ENCODE measurements at places on chromosomes 13 and 19.

DNA sequence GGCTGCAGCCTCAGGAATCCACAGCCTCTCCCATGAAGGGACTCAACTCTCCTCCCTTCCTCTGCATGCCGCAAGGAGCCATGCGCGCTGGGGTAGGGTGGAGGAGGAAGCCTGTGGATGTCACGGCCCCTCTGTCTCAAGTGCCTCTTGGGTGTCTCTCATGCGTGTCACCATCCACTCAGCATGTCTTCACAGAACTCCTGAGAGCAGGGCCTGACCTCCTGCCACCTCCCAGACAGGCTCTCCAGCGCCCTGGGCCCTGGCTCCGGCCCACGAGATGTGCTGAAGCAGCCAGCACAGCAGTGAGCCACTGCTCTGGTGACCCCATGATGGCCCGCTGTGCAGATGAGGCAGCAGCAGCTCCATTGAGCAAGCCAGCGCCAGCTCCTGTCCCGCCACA, 25.9 kb upstream of the SPACA7 start:
- no peak for DNase-seq

- DNase-seq = no peak
These were observed at the start of gene HCST for GRCh38 chr19:35901854-35902661. Gene HCST, plus strand, starts transcription at chr19:35902529. Its CDS starts 65 bp downstream, at chr19:35902594.

GRCh38 chr19:6217752-6218334, 61.9 kb downstream of the MLLT1 start:
- DNase-seq = no peak

GRCh38 chr13:57286511-57287098, 119.6 kb downstream of the PRR20E start:
- no peak for DNase-seq

DNA sequence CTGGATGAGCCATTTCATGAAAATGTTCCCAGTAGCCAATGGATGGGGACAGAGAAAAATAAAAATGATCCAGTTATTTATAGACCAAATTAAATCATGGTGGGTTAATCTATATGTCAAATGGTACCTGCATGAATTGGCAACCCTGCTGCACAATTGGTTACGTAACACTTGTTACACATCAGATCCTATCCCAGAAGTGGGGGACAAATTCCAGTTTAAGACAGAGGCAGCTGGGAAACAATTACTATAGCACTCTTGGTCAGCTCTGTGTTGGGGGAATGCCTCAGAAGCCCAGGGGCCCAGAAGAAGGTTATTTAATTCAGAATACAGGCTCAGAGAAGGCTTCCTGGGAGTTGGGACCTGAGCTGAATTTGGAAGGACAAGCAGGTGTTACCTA, 81.1 kb upstream of the FLT1 start:
- DNase-seq = no peak

GRCh38 chr19:46660008-46660517, 919 bp downstream of the DACT3 start:
- no peak for DNase-seq

GRCh38 chr19:33750587-33751435, 45.9 kb upstream of the KCTD15 start:
- no peak for DNase-seq

- DNase-seq = no peak
These were observed 263.1 kb downstream of the FGF14 start for GRCh38 chr13:102138635-102139190.

DNA sequence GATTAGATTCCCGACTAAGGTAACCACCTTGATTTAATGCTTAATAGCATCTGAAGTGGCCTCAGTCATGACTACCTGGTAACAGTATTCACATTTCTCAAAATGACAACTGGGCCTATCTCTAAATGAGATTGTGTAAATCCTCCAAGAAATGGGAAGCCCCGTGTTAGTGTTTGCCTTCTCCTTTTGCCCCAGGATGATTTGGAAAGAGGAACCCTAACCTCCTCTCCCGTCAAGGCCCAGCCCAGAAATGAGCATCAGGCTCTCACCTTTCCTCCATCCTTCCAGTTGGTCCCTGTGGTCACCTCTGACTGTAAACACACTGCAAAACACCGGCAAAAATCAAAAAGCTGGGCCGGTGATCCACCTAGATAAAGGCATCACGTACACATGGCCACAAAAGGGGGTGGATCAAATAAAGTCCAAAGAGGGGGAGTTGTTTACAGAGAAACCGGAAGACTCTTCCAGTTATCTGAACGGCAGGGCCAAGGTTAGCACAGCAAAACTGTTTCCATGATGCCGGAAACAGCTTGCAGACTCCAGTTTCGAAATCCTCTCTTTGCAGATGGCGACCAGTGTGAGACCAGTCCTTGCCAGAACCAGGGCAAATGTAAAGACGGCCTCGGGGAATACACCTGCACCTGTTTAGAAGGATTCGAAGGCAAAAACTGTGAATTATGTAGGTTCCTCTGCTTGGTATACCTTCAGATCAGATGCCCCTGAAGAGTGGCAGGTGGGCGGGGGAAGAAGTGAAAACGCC, 16.4 kb downstream of the F10 start:
- no peak for DNase-seq

- DNase-seq = no peak
These were observed 22.5 kb downstream of the PABPC3 start for GRCh38 chr13:25118378-25118905.

DNA sequence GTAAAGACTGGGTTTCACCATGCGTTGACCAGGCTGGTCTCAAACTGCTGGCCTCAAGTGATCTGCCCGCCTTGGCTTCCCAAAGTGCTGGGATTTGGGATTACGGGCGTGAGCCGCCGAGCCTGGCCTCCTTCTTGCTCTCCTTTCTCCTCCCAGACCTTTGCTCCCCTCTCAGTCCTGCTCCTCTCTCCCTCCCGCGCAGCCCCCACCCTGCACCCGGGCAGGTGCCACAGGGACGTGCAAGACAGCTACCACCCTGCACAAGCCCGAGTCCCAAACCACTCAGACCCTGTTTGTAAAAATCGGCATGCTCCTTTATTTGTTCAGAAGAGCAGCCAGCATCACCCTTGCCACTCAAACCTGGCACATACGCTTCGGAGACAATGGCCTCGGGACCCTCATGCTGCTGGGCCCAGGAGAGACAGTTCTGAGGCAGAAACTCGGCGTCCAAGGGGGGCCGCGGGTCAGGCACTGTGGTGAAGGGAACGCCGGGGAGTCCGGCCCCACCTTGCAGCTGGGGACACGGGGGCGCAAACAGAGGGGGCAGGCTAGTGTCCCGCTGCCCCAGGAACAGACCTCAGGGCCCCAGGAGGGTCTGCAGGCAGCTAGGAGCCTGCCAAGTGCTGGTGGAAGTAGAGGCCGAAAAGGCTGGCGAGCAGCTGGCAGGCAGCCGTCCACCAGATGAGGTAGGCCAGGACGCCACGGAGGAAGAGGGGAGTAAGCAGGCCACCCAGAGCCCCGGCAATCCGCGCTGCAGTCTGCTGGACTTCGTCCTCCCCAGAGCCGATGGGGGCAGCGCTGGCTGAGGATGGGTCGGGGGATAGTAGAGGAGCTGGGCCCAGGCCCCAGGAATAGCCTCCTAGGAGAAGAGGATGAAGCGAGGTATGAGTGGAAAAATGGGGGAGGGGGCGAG, 18.7 kb downstream of the TMEM161A start:
- DNase-seq = no peak

- peak; percentile 2 for DNase-seq
These were observed 1.1 kb downstream of the ZNF850 start for GRCh38 chr19:36771261-36772231.

- no peak for DNase-seq
These were observed 7.1 kb upstream of the WDR18 start for GRCh38 chr19:977058-977464.

DNA sequence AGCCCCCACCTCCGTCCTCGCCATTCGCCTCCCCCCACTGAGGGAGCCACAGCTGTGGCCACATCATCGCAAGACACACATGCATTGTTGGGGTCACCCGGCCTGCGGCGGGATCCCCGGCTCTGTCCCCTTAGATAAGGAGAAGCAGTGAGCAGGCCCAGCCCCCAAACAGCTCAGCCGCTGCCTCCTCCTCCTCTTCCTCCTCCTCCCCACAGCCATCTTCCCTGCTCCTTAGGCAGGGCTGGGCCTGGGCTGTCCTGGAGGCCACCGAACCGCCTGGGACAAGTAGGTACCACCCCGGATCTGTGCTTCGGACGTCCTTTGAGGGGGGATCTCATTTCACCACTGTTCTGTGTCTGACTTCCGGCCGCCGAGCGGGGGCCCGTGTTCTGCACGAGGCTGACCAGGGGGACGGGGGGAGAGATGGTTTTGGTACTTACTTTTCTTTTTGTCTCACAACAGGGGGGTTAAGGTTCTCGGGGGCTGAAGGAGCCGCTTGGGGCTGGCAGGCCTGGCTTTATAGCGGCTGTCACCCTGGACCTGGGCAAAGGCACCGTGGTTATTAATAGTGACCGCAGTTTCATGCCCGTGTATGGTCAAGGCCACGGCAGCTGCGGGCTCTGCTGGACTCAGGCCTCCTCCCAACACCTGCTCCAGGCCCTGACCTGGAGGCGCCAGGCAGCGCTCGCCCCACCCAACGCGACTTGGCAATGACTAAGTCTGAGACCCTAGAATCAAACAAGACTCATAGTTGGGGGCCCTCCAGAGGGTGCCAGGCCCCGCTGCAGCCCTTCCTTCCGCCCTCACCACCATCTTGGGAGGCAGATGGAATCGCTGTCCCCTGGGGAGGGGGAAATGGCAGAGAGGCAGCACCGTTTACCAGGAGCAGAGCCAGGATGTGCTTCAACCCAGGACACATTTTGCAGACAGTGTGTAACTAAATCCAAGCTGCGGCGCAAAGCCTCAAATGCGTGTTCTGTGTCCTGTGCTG, 18.3 kb downstream of the NMRK2 start:
- DNase-seq = no peak

- DNase-seq = no peak
These were observed 142.0 kb downstream of the ZNF737 start for GRCh38 chr19:20423381-20424197.

- DNase-seq = no peak
These were observed 22.3 kb downstream of the EPS15L1 start for GRCh38 chr19:16449330-16449961.

DNA sequence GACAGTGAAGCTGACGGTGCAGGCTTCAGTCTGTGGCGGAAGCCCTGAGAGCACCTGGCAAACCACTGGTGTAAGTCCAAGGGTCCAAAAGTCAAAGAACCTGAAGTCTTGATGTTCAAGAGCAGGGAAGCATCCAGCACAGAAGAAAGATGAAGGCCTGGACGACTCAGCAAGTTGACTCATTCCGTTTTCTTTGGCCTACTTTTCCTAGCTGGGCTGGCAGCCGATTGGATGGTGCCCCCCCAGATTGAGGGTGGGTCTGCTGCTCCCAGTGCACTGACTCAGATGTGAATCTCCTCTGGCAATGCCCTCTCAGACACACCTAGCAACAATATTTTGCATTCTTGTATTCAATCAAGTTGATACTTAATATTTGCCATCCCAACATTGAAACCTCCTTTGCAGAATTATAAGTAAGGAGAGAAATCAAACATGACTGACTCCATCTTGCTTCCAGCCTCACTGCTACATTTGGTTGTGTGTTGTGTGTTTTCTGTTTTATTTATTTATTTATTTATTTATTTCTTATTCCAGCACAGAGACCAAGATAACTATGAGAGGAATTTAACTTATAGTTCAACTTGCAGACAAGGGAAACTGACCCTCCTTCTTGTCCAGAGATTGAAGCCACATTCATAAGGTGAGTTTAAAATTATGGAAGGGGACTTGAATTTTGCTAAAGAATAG, 32.8 kb downstream of the IGFL2 start:
- DNase-seq = no peak

- DNase-seq = no peak
These were observed 41.2 kb downstream of the ABCC4 start for GRCh38 chr13:95260031-95260525.

DNA sequence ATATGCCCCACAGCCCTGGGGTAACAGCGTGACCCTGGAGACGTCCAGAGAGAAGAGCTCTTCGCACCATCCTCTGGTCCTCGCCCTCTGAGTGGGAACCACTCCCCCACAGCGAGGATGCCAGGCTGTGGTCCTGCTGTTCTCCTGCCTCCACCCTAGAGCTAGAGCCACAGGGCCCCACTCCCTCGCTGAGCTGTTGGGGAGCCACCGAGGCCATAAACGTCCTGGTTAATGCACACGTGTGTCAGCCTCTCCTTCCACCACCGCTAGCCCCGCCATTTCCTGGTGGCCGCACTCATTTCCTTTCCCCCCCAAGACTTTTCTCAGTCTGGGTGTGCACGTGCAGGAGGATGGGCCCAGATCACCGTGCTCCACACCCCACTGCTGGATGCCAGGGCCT, 11.5 kb downstream of the CEACAM16 start:
- DNase-seq = no peak

DNA sequence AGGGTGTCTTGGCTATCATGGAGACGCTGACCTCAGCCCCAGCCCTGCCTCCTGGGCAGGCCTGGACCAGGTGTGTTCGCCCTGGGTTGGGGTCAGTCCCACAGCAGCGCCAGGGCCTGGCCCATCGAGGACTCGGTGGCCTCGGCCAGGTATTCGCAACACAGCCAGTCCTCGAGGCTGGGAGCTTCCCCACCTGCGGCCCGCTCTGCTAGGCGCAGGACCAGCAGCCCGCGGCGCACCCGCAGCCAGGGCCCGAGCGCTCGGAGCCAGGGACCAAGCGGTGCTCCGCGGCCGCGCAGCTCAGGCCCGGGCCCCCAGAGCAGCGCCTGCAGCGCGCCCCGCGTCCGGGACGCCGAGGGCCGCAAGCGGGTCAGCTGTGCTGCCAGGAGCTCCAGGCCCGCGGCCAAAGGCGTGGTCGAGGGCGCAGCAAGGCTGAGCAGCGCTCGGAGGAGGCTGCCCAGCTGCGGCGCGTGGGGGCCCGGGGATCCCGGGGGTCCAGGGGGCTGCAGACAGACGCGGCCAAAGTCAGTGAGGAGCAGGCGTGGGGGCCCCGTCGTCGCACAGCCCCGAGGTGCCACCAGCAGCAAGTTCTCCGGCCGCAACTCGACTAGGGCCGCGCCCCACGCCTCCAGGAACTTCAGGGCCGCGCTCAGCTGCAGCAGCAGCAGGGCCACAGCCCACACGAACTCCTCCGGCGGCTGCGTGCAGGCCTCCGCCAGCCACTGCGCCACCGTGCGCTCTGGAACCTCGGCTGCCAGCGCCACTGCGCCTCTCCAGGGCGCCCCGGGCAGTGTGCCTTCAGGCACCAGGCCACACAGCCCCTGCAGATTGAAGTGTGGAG, 6.2 kb downstream of the PEAK3 start:
- DNase-seq = no peak

GRCh38 chr19:38831142-38831605, 420 bp downstream of the ECH1 start:
- peak; percentile 71 for DNase-seq

GRCh38 chr13:112953591-112954487, 15.2 kb upstream of the MCF2L start:
- DNase-seq = no peak

- DNase-seq = no peak
These were observed 98.3 kb downstream of the ELF1 start for GRCh38 chr13:40920826-40921225.

- no peak for DNase-seq
These were observed 73.0 kb upstream of the MAB21L1 start for GRCh38 chr13:35549481-35549880.

DNA sequence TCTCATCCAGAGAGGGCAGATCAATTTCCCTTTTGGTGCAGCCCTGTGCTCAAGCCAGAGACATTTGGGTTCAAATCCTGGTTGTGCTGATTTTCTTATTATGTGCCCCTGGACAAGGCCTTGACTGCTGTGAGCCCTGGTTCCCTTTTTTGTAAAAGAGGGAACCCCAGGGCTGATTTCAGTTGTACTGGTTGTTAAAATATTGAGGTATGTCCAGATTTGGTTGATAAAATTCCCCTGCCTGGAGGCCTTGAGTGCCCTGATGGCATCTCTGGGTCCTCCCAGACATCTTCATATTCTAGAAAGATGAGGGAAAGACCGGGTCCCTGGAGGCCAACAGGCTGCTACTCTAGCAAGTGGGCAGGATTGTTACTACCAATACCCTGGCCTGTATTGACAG, 14.4 kb upstream of the PLAUR start:
- DNase-seq = no peak

GRCh38 chr13:31627097-31627845, 112.1 kb upstream of the RXFP2 start:
- DNase-seq = no peak

Data from GM19239 (cell line).